Mesendoderm (in vitro differentiated cells): ENCODE measurements at places on chromosomes 1 and 21.

DNA sequence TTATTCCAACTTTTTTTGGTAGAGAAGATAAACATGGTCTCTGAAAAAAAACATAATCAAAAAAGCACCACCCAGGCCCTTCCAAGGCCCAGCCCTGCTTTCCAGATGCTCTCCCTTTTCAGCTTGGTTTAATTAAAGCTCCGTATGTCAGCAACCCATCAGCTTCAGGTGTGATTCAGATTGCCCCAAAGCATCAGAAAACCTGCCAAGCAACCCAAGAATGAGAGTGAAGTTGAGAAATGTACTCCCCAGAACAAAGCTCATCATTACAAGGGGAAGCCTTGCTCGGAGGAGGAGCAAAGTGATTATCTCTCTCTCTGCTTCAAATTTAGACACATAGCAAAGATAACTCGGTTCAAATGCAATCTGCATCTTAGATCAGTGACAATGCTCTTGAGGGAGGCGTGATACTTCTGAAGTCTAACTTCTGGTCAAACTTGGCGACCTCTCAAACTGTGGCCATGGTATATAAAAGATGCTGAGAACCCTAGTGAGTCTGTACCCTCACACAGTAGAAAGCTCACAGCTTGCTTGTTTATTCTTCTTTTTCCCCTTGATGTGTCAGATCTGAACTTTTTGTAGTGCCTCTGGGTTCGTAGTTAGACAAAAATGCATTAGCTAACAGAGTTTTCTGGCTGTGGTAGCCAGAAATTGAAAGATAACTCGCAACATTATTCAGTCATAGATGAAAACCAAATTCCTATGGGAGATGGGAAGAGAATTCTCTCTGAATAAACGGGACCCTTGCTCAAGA, 63.3 kb upstream of the ZC3H11B start:
- DNase-seq = no peak

GRCh38 chr1:30919025-30919881, 10.7 kb upstream of the SDC3 start:
- DNase-seq = peak; percentile 90

DNA sequence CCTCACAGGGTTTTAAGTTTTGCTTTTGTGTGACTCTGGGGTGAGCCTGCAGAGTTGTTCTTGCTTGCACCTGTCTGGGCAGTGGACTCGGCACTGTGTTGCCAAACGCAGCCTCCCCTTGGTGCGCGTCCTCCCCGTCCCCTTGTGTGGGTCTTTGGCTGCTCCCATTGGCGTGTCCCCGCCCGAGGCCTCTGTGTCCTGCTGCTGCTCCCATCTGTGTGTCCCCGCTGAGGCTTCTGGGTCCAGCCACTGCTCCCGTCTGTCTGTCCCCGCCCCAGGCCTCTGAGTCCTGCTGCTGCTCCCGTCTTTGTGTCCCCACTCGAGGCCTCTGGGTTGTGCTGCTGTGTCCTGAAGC, 62.8 kb downstream of the PCNT start:
- DNase-seq = no peak

GRCh38 chr1:215833941-215834729, 267.0 kb downstream of the KCTD3 start:
- DNase-seq = no peak

DNA sequence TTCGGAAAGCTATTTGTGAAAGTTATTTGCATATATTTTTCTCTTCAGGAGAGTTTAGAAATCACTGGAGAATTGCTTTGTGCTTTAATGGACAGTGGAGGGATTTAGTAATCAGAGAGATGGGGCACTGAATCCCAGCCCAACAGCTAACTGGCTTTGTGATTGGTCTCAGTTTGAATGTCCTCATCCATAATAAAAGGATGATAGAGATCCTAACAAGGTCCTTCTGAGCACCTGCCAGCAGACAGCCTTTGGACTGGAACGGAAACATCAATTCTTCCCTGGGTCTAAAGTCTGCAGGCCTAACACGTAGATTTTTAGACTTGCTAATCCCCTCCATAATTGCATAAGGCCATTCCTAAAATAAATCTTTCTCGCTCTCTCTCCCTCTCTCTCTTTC, 112.0 kb upstream of the ADAMTS5 start:
- DNase-seq = no peak

DNA sequence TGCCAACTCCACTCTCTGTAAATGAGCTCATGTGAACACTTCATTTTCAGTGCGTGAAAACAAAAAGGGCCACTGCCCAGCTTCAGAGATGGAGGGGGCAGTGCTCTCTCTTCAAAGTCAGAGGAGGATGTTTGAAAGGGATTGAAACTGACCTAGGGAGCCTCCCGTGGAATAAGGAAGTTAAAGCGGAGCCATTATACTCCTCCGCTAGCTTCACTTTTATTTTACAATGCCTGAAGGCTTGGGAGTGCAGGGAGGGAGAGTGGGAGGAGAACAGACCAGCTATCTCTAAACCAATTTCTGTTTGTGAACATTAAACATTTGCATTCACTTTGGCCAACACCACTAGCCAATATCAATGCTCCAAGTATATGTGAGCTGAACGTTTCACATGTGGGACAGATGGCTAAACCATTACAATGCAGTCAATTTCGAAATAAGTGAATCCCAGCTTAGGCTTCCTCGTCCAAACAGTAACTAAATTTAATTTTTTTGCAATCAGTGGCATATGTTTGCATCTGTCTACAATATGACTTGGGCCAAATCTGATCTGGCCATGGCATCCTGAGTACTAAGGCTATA, 126.9 kb downstream of the ESRRG start:
- DNase-seq = peak; percentile 40

- DNase-seq = no peak
Observed at GRCh38 chr1:82401116-82401515, 600.4 kb downstream of the ADGRL2 start.
